Tibial nerve (tissue), 4 donors: ENCODE measurements at places on chromosomes 13 and 19.

DNA sequence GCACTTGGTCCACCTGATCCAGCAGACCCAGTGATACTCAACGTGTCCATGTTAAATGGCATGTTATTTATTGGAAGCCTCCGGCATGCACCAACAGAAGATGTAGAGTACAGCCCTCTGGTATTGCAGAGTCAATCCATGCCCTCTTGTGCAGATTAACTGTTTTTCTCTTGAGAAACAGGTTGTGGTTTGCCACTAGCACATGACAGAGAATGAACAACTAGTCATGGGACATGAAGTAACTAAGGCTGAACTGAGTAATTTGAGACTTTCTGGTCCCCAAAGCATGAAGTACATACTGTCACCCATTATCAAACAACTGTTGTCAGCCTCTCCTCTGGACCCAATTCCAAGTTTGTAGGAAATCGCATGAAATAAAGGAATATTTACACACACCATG, 3.2 kb downstream of the ZNF562 start:
- no peak overlapping the region for H3K4me3 ChIP-seq
- peaks cover 62% of the 10 kb centered on the region for H3K36me3 ChIP-seq
- H3K4me1 ChIP-seq: peaks cover 6% of the 10 kb centered on the region
- H3K27ac ChIP-seq: no peak overlapping the region
- H3K27me3 ChIP-seq: no peaks in the 10 kb centered on the region

GRCh38 chr19:14118165-14119051, 846 bp upstream of the PRKACA start:
- H3K27me3 ChIP-seq: no peaks in the 10 kb centered on the region
- H3K4me3 ChIP-seq: peak overlapping the region; percentile 54
- H3K4me1 ChIP-seq: peaks cover 42% of the 10 kb centered on the region
- no peaks in the 10 kb centered on the region for H3K36me3 ChIP-seq

GRCh38 chr19:40466219-40466984, 399 bp upstream of the SPTBN4 start:
- peak; percentile 21 for DNase-seq
- H3K27me3 ChIP-seq: no peaks in the 10 kb centered on the region
- H3K27ac ChIP-seq: peak overlapping the region; percentile 73
- no peaks in the 10 kb centered on the region for H3K36me3 ChIP-seq

DNA sequence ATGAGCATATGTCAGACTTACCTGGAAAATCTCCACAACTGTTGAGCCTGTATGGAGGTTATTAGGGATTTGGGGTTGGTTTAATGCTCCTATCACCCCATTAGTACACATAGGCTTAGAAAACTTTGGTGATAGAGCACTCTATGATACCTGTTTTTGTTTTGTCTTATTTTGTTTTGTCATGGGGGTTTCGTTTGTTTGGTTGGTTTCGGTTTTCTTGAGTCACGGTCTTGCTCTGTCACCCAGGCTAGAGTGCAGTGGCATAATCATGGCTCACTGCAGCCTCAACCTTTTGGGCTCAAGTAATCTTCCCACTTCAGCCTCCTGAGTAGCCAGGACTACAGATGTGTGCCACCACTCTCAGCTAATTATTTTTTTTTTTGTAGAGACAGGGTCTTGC, 70.0 kb downstream of the MZT1 start:
- H3K27me3 ChIP-seq: no peaks in the 10 kb centered on the region
- H3K27ac ChIP-seq: no peak overlapping the region
- no peaks in the 10 kb centered on the region for H3K36me3 ChIP-seq
- DNase-seq: no peak

DNA sequence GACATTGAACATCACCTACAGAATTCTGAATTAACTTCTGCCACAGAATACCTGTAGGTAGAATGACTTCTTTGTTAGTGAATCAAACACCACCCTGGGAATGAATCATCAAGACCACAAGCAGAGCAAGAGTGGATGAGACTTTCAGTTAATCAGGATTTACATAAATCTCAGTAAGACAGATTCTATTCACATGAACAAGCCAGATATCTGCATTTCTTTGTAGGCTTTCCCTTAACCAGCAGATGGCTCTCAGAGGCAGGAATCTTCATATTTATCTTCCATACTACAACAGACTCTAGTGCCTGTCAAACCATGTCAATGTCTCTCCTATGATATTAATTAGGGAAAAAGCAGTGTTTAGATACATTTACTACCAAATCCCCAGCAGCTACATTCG, 412.1 kb downstream of the KLF12 start:
- no peak overlapping the region for H3K27ac ChIP-seq
- DNase-seq: no peak
- no peaks in the 10 kb centered on the region for H3K27me3 ChIP-seq
- H3K4me1 ChIP-seq: peaks cover 9% of the 10 kb centered on the region
- H3K36me3 ChIP-seq: no peaks in the 10 kb centered on the region

DNA sequence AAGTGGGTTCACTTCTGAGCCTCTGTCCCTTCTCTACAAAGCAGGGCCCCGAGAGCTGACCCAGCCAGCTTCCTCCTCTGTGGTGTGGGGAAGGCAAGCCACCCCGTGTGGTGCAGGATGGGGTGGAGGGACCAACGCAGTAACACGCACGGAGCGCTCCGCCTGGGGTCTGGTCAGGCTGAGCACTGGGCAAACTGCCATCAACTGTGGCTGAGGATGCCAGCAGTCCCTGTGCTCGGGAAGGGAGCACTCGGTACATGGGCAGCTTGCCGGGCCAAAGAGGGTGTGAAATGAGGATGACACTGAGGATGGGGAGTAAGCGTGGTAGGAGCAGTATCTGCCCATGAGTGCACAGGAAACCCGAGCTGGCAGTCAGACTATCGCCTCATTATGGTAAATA, 7.6 kb upstream of the GMIP start:
- peaks cover 14% of the 10 kb centered on the region for H3K36me3 ChIP-seq
- no peak overlapping the region for H3K4me3 ChIP-seq
- H3K27me3 ChIP-seq: no peaks in the 10 kb centered on the region
- H3K27ac ChIP-seq: no peak overlapping the region
- H3K4me1 ChIP-seq: no peaks in the 10 kb centered on the region

GRCh38 chr19:30172613-30173242, 199.5 kb upstream of the ZNF536 start:
- H3K4me3 ChIP-seq: no peak overlapping the region
- H3K36me3 ChIP-seq: no peaks in the 10 kb centered on the region
- H3K27me3 ChIP-seq: no peaks in the 10 kb centered on the region

- H3K27ac ChIP-seq: no peak overlapping the region
- H3K27me3 ChIP-seq: no peaks in the 10 kb centered on the region
- H3K36me3 ChIP-seq: no peaks in the 10 kb centered on the region
Measured at GRCh38 chr19:5134691-5135090, 165.8 kb downstream of the KDM4B start.

DNA sequence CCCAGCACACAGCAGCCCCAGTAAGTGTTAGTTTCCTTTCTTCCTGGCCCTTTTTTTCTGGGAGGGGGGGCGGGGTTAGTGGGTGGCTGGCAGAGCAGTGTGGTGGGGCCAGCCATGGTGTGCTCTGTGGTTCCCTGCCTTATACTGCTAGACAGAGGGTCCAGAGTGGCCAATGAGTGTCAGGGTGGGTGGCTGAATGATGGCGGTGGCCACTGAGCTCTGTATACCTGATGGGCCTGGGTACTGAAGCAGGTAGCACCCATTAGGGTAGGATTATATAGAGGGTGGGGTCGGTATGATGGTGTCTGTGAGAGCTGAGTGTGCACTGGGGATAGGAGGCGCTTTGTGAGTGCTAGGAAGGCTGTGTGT, 13.8 kb downstream of the CIC start:
- DNase-seq: no peak
- peaks cover 69% of the 10 kb centered on the region for H3K4me1 ChIP-seq
- H3K27me3 ChIP-seq: no peaks in the 10 kb centered on the region
- no peak overlapping the region for H3K4me3 ChIP-seq
- peak overlapping the region; percentile 97 for H3K27ac ChIP-seq
- H3K36me3 ChIP-seq: no peaks in the 10 kb centered on the region

DNA sequence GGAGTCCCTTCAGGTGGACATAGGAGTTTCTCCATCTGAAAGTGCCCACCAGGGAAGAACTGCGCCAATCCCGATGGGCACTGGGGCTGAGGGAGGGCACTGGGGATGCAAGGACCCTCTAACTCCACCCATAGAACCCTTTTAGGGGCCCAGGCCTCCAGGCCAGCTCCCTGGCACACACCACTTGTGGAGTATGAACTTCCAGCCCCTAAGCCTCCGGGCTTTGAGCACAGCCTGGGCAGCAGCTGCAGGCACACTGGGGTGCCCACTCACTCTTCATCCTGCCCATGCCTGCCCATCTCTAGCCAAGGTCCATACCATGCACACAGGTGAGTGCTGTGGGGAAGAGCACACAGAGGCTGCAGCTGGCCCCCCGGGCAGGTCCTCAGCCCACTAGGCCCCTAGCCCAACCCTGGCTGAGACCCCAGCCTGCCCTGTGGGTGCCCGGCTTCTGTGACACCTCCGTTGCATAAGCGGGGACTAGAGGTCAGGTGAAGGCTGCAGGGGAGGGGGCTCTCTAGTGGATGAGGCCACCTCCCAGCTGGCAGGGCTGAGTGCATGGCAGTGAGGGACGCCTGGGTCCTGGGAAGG, 14.6 kb upstream of the SLC7A10 start:
- H3K4me1 ChIP-seq: no peaks in the 10 kb centered on the region
- H3K36me3 ChIP-seq: no peaks in the 10 kb centered on the region
- DNase-seq: no peak

DNA sequence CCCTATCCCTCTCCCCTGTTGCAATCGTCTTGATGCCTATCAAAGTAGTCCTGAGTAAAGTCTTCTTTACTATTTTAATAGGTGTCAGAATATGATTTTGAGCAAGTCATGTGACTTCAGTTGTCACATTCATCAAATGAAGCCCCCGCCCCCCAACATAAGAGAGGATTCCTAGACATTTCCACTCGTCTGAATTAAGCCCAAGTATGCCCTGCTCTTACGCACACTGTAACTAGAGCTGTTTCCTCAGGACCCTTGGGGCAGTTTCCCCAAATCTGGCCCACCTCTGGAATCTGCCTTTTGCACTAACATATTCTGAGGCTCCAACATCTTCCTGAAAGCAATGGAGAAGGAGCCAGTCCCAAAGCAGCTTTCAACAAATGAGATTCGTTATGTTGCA, 25.5 kb downstream of the SACS start:
- H3K27me3 ChIP-seq: no peaks in the 10 kb centered on the region
- H3K4me3 ChIP-seq: no peak overlapping the region
- no peak overlapping the region for H3K27ac ChIP-seq
- no peak for DNase-seq
- H3K36me3 ChIP-seq: no peaks in the 10 kb centered on the region

DNA sequence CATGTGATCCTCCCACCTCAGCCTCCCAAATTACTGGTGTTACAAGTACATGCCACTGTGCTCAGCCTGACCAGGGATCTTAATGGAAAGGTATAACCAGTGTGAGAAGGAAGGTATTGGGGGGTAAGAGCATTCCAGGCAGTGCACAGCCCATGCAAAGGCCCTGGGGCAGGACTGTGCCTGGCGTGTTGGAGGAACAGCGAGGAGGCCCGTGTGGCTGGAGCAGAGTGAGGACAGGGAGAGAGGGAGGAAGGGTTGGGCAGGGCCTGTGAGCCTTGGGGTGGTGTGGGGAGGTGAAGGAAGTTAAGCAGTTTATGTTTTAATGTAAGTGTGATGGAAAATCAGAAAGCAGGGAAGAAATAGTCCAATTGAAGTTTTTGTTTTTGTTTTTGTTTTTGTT, 1.6 kb downstream of the TMIGD2 start:
- no peaks in the 10 kb centered on the region for H3K36me3 ChIP-seq
- no peak overlapping the region for H3K27ac ChIP-seq
- no peaks in the 10 kb centered on the region for H3K27me3 ChIP-seq
- H3K4me3 ChIP-seq: no peak overlapping the region
- H3K4me1 ChIP-seq: no peaks in the 10 kb centered on the region

DNA sequence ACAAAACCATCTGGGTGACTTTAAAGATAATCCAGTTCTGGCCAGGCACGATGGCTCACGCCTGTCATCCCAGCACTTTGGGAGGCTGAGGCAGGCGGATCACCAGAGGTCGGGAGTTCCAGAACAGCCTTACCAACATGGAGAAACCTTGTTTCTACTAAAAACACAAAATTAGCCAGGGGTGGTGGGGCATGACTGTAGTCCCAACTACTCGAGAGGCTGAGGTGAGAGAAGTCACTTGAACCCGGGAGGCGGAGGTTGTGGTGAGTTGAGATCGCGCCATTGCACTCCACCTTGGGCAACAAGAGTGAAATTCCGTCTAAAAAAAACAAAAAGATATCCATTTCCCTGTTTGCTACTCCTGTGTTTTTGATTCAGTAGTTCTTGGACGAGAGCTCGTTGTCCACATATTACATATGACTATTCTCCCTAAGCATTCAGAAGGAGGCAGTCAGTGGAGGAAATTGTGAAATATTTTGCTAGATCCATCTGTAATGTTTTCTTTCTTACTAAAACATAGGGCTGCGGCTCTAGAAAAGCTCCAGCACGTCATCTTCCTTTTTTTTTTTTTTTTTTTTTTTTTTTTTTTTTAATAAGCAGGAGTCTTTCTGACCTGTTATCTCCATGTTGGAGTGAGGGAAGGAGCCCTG, 33.6 kb downstream of the ZNF701 start:
- no peaks in the 10 kb centered on the region for H3K4me1 ChIP-seq
- no peaks in the 10 kb centered on the region for H3K27me3 ChIP-seq
- DNase-seq: no peak
- H3K27ac ChIP-seq: no peak overlapping the region
